ENCODE measurements at places on chromosomes 6 and 20.
A peak's percentile ranks its signal among the peaks of the same experiment; 100 is the strongest.

GRCh38 chr6:159760602-159761057, 1.2 kb upstream of the ACAT2 start:
- ATAC-seq, result no peak

GRCh38 chr6:116405138-116405537, 34.4 kb downstream of the DSE start:
- ATAC-seq, result no peak

GRCh38 chr6:83867043-83867442, 7.6 kb downstream of the CYB5R4 start:
- ATAC-seq, result no peak

DNA sequence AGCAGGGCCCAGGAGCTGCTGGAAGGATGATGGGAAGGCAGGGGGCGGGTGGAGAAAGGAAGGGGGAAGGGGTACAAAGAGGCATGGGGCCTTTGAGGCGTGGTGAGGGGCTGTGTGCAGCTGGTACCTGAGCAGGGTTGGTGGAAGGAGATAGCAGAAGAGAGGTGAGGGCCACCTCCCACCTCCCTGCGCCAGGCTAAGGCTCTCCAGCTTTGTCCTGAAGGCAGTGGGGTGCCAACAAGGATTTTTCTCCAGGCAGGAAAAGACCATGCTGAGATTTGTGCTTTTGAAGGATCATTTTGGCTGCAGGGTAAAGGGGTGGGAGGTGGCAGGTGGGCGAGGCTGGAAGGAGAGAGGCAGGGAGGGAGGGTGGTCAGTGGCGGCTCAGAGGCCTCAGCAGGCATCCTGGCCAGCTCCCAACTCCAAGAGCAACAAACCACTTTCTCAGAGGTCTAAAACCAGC, 40.8 kb downstream of the NOL4L start:
- ATAC-seq, result no peak

DNA sequence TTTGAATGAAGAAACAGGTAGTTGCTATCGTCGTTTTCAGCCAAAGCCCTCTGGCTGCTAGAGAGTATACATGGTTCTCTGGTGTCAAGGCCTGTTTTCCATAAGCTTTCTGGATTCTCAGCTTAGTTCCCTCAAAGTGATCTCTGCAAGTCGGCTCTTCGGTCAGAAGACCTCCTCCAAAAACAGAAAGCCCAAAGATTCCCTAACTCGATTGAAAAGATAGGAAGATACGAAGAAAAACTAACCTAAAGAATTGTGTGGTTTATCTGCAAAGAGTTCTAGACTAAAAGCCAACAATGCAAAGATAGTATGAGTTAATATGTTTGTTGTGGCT, 545 bp upstream of the ASCC3 start:
- peak; percentile 1 for ATAC-seq

- ATAC-seq, result peak; percentile 29
Measured at GRCh38 chr6:14747881-14748520, 497.9 kb upstream of the JARID2 start.

DNA sequence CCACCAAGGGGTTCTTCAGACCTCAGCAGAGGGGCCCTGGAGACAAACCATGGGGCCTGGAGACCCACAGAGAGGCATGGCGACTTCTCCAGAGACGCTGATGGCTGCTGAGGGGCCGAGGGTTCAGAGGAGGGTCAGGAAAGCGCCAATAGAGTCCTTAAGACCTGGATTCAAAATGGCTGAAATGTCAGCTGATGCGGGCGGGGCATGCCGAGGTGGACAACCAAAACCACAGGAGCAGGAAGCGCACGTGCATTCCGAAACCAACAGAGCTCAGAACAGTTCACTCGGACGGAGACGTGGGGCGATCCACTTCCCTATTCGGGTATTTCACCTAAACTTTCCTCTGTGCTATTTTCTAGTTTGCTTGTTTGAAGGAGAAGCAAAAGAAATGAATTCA, 99.9 kb upstream of the RIN2 start:
- ATAC-seq, result no peak

DNA sequence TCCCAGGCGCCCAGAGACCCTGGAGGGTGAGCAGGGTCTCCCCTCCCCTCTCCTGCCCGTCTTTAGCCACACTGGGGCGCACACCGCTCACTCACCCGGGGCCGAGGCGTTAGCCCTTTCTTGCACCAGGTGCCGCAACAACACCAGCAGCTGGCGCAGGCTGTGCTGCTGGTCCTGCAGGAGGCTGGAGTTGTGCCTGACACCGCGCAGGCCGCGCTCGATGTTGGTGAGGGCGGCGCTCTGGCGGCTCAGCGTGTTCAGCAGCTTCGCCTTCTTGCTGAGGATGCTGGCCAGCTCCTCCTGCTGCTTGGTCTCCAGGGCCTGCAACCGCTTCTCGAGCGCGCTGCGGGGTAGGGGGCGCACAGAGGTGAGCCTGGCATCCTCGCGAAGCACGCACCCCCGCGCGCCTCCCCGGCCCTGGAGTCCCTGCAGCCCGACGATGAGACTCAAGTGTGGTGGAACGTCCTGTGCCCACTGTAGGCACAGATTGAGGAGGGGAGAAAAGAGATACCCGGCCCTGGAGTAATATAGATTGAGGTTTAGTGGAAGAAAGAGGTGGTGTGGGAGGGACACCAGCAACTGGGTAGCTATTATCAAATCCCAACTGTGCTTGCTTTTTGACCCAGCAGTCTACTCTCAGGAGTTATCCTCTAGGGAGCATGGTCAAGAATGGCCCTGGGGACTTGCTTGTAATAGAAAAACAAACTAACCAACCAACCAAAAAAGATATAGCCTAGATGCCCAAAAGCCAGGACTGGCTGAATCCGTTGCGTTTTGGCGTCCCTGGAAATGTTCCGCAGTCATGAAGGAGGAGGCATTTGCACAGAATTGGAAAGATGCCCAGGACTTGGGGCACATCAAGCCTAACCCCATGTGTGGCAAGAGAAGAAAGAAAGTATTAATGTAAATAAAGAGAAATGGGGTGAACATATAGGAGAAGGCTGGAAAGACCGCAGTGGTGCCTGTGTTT, 30.9 kb downstream of the ANGPT4 start:
- no peak for ATAC-seq

DNA sequence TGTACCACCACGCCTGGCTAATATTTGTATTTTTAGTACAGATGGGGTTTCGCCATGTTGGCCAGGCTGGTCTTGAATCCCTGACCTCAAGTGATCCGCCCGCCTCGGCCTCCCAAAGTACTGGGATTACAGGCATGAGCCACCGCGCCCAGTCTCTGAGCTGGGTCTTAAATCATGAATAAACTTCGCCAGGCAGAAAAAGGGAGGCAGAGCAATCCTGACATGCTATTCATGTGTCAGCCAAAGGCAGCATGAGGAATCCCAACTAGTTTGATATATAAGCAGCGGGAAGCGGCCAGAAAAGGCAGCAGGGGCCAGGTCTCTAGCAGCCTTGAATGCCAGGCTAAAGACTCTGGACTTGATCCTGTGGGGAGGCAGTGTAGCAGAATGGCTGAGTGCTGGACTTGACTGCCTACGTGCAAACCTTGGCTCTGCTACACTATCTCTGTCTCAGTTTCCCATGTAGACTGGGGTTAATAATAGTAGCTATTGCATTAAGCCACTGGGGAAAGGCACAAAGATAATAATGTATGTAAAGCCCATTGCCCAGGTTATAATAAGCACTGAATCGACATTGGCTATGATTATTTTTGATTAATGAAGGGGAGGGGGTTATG, 1.8 kb downstream of the PROCR start:
- ATAC-seq, result no peak

- ATAC-seq, result no peak
Measured at GRCh38 chr6:26019967-26020328, 57.3 kb downstream of the TRIM38 start.

DNA sequence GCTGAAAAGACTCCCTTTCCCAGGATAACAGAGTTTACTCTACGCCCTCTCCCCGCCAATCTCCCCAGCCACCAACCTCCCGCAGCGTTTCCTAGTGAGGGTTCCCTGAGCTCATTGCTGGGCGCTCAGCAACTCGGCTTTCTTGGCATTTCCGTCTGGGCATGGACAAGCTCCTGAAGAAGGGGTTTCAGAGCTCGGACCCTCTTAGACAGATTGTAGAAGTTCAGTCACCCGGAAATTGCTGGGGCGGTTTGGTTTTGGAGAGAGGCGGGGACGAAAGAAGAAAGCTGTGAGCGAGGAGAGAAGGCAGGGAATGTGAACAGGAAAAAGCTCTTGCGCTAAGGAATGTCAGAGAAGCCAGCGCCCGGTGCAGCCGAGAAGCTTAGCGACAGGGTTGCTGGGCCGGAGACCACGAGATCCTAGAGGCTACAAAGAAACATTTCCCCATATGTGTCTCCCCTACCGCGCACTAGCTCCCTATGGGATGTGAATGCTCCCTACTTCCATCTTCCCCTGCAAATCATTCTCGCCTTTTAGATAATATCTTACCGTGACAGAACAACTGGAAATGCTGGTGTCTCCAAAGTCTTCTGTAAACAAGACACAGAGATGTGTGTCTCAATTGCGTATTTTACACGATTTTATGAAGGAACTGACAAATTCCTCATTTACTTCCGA, 15.8 kb downstream of the POM121L2 start:
- no peak for ATAC-seq

DNA sequence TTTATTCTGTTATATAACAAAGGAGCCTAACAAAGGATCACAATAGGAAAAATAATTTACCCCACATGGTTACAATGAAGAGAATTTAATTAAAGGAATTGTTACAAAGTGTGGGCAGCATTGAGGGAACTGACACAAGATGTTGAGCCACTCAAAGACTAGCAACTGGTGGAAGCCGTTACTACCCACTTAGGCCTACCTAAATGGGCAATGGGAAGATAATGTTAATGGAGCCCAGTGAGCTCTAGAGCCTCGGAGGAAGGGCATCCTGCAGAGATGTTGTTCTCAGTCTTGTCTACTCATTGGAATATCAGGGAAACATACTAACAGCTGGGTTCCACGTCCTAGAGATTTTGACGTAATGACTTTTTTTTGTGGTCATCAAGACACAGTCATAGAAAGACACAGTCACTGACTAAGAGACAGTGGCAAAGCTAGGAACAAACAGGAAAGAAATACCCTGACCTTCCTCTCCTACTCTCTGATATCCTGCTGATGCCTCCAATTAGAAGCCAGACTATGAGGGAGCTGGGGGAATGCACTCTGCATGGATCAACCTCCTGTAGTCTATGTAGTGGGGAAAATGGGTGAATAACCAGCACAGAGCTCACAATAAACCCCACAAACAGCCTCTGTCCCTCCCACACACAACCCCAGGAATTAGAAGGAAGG, 523.8 kb upstream of the FLRT3 start:
- peak; percentile 46 for ATAC-seq

GRCh38 chr6:23523771-23524170, 602.2 kb upstream of the NRSN1 start:
- no peak for ATAC-seq

- no peak for ATAC-seq
Measured at GRCh38 chr20:54980103-54980960, 504.9 kb downstream of the DOK5 start.

GRCh38 chr6:147156799-147157382, 47.3 kb upstream of the STXBP5 start:
- no peak for ATAC-seq

- no peak for ATAC-seq
Measured at GRCh38 chr20:34773726-34774125, 51.7 kb downstream of the NCOA6 start.

- ATAC-seq, result no peak
Measured at GRCh38 chr6:92806254-92806653, 613.1 kb downstream of the EPHA7 start.

All from activated T-helper 17 cell treated with anti-CD3 and anti-CD28 coated beads, Interleukin-2, amount 50 U/mL, for 72 hours (primary cell).